Stimulated activated CD8-positive, alpha-beta memory T cell treated with anti-CD3 and anti-CD28 coated beads, Interleukin-15, amount 100 ng/mL, for 1 hour (primary cell): ENCODE measurements at places on chromosomes 2 and 18.

DNA sequence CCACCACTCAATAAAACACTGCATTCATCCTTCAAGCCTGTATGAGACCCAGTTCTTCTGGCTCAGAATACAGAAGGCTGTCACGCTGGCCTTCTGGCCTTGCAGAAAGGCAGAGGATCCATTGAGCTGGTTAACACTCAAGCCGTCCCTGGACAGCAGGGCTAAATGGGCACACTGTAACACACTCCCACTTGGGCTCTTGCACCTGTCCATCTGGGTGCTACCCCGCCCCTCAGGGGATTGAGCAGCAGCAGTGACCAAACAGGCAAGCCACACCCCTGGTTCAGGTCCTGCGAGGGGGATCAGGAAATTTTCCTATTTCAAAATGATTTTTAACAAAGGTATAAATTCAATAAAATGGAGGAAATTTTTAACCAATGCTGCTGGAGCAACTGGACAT, 936.0 kb downstream of the CNTNAP5 start:
- DNase-seq: no peak

DNA sequence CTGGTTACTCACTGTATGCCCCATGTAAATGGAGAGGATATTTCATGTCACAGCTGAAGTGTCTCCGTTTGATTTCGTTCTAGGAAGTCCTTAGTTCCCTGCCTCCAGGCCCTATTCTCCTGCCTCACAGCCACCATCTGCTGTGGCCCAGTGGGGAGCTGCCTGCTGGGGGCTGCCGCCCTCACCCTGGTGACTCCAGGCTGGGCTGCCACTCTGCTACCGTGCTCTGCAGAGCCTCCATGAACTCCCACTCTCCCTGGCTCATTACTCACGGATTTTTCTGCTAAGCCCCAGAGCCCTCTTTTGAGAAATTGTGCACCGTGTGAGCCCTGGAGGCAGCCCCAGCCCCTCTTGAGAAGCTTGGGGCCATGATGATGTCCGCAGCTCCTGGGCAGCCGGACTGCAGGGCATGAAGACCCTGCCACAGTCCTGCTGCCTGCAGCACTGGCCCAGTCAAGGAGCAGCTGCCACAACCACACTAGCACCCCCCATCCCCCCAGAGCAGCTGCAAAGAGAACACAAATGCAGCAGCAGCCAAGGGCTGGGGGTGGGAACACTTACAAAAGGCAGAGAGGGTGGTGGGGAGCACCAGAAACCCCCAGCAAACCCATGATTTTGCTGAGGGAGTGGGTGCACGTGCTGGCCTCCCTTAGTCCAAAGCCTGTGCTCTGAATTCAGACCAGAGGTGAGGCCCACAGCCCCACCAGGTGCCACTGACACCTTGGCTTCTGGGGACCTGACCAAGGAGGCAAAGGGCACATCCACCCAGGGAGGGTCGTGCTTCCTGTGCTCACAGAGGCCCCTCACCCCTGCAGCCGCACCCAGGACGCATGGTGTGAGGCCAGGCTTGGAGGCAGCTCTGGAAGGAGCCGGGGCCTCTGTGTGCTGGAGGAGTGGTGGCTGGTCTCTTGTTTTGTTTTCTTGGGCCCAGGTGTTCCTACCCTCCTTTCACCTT, 270.2 kb upstream of the RAB6C start:
- DNase-seq: no peak

GRCh38 chr2:196798980-196799379, 503 bp downstream of the GTF3C3 start:
- no peak for DNase-seq

DNA sequence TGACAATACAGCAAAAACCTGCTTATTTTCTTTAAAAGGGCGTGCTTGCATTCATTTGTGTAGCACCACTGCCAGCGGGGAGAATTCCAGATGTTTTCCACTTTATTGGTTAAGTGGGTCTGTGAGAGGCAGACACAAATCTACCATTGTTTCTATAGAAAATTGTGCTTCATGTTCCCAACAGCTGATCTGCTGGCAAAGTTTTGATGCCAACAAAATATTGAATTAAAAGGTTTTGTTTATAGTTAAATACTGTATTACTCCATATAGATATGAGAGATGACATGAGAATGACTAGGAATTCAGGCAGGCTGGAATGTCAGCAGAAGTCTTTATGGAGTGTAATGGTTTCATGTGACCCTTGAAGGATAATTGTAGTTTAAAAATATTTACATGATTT, 182.7 kb downstream of the MC4R start:
- DNase-seq: no peak

DNA sequence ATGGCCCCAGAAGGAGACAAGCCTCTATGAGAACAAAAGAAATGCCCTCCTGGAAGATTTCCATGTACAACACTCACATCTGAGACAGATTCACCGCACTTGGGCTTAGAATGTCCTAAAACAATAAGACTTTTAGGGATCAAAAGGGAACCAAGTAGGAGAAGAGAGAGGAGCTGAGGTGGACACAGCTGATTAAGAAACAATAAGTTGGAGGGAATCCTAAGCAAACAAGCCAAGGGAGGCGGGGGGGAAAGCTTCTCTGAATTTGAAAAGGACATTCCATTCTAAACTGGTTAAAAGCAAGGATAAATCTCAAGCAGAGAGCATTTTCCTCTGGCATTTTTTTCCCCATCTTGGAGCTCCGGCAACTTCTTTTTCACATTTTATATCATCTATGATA, 9.9 kb downstream of the ACVR1 start:
- DNase-seq: no peak

GRCh38 chr18:56921896-56922480, 224.9 kb upstream of the BOD1L2 start:
- no peak for DNase-seq

DNA sequence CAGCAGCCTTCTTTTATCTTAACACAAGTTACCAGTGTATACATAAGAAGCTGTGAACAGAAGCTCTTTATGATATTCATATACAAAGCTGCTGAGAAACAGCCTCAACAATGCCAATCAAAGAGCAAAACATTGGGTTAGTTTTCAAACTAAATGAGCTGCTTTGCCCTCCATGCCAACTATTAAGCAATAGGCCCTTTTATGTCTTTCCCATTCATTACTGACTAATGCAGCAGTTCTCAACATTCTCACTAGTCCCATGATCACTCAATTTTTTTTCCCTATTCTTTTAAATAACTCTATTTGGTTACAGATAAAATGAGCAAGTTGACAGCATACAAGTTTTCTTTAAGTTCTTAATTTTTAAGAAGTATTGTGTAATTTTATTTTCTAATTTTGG, 57.9 kb upstream of the FRZB start:
- DNase-seq: no peak

- DNase-seq: no peak
These were observed 48.0 kb downstream of the COA5 start for GRCh38 chr2:98560256-98560771.

- no peak for DNase-seq
These were observed 147.3 kb upstream of the DLX2 start for GRCh38 chr2:172249986-172250385.

DNA sequence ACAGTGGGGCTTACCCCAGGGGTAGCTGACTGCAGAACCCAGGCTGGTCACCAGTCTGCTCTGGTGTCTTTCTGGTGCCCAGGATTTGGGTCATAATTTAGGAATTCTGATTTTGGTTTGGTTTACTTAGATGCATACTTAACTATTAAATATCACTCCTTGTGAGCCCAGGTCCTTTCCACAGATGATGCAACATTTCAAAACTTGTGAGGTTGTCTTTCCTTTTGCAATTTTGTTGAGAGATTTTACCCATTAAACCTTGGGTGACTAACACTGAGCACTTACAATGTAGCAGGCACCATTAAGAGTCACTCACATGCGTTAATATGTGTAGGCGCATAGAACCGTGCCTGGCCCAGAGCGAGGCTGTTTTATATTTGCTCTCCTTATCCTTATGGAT, 61.8 kb upstream of the RPL31 start:
- DNase-seq: no peak

DNA sequence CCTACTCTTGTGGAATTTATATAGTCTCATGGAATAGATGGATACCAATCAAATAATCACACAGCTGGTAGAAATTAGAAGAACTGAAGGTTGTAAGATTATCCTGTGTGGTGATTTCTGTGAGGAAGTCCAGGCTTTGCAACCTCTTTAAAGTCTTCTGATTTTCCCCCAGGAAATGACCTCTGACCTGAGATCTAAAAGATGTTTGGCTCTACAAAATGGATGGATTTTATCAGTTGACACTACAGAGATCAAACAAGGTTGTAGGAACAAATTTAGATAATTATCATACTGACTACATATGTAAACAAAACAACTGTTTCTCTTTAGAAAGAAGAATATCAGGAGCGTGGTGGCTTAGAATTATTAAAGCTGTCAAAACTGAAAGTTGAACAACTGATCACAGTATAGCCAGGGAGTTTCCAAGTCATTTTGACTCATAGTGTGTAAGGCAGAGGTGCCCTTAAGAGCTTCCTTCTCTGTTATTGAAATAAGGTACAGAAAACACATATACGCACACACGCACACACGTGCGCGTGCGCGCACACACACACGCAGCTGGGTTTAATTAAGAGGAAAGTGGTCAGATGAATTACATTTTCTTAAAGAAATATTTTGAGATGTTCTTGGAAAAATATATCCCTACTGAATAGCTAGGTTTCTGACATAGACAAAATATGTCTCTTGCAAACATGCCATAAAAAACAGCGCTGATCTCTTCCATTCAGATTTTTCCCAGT, 35.5 kb upstream of the PELI1 start:
- DNase-seq: no peak

GRCh38 chr2:235728800-235729556, 235.1 kb downstream of the AGAP1 start:
- no peak for DNase-seq

- DNase-seq: no peak
These were observed 329.4 kb downstream of the AGPS start for GRCh38 chr2:177721818-177722567.

DNA sequence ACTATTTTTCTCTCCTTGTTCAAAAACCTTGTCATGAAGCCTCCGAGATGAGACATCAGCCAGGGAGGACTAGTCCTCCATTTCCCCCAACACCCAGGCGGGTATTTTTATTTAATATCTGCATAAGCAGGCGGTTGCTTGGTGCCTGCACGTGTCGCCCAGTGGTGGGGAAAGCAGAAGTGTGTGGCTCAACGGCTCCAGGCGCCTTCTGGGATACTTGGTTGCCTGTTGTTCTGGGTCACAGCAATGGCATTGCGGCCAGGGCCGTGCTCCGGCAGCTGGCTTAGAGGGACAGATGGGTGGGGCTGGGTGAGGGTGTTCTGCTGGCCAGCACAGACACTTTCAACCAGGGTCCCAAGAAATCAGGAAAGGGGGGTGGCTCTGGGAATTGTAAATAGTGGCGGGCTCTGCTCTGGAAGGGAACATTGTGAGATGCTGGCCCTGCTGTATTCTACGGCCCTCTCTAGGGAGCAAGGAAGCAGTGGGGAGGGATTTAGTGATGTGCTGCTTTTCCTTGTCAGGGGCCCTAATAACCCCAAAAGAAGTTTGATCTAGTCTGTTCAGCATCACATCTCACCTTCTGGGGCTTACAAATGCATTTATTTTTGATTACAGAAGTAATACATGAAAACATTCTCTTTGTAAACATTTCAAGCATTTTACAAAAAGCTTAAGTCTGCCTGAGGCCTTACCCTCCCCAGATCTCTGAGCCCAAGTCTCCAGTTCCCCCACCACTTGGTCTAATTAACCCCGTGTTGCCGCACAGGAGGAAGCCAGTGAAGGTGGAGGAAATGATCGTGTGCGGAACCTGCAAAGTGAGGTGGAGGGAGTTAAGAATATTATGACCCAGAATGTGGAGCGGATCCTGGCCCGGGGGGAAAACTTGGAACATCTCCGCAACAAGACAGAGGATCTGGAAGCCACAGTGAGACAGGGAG, 1.1 kb downstream of the VAMP8 start:
- no peak for DNase-seq
